Urinary bladder (tissue), 4 donors: ENCODE measurements at places on chromosomes 3 and 15. TPM values are rescaled to one million over a fixed set of nuclear protein-coding genes. Genes with fewer than 3 reads are reported as not detected.
A peak's percentile ranks its signal among the peaks of the same experiment; 100 is the strongest.

GRCh38 chr15:54388746-54389145, 410.5 kb downstream of the UNC13C start:
- DNase-seq: no peak

GRCh38 chr3:147008886-147009285, 397.5 kb downstream of the ZIC4 start:
- no peak for DNase-seq

The NXPE3 gene
- 12.3 TPM for polyA plus RNA-seq

GRCh38 chr3:119145500-119146167, at the start of gene TEX55:
Gene TEX55 (plus strand): TSS chr3:119146165. CDS start chr3:119146190, 25 bp downstream.
- DNase-seq: no peak

DNA sequence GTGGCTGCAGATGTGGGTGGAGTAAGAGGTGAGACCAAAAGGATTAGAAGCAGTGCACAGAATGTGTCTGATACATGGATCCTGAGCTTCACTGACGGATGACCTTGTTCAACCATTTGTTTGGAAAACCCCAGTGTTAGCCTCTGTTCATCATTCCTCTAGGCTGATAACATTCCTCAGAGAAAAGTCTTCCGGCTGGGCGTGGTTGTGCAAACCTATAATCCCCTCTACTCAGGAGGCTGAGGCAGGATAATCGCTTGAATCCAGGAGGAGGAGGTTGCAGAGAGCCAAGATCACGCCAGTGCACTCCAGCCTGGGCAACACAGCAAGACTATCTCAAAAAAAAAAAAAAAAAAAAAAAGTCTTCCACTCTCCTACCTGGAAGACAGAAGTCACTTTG, 23.1 kb upstream of the CHD2 start:
- DNase-seq: no peak

- DNase-seq: no peak
These were observed 316.4 kb downstream of the ZNF621 start for GRCh38 chr3:40841131-40841530.

DNA sequence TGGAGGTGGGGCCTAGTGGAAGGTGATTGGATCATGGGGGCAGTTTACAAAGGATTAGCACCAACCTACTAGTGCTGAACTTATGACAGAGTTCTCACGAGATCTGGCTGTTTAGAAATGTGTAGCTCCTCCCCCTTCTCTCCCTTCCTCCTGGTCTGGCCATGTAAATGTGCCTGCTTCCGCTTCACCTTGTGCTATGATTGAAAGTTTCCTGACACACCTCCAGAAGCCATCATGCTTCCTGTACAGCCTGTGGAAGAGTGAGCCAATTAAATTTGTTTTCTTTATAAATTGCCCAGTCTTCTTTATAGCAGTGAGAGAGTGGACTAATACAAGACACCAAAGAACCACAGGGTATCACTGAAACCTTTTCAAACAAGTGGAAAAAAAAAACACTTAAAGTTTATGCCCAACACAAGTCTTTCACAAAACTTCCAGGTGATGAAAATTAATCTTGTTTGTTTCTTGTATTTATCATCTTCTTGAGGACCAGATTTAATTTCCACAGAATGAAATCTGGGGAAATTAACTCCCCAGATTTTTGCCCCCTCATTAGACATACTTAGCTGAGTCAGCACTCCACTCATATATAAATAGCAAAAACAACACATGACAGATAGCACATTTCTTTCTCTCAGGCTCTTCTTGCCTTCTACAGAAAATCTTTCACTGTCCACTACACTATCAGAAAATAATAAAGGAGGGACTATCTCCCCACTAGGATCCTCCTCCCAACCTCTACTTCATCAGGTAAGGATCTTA, 847.2 kb downstream of the TUSC7 start:
- no peak for DNase-seq

GRCh38 chr3:169327546-169328356, 335.8 kb downstream of the MECOM start:
- peak; percentile 64 for DNase-seq

- no peak for DNase-seq
These were observed 23.9 kb downstream of the EIF1B start for GRCh38 chr3:40333416-40333815.

The TMEM158 gene
- polyA plus RNA-seq: 11.2 TPM
